ENCODE measurements at places on chromosomes 7 and 10.

DNA sequence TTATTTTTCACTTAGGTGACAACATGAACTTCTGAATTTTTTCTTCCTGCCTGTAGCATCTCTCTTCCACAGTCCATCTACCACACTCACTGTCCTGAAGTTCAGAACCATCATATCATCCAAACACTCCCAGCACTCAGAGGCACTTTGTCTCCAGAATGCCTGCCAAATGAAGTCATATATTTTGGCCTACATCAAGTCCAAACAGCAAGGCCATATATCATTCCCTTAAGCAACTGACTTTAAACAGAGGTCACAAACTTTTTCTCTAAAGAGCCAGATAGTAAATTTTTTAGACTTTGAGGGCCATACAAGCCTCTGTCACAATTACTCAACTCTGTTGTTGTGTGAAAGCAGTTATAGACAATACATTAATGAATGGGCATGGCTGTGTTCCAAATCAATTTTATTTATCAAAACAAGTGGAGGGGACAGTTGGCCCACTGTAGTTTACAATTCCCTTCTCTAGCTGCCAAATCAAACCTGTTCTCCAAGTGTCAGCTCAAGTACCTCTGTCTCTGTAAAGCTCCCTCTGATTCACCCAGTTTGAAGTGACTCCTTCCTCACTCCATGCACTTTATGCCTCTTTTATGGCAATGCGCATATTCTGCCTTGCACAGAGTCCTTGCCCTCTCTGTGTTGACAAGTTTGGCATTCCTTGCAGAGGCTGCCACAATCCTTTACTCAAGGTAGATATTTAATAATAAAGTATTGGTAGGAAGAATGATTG, 305.7 kb downstream of the FZD1 start:
- DNase-seq, result no peak

- no peak for DNase-seq
Observed at GRCh38 chr10:105356626-105357025, 715.5 kb downstream of the SORCS3 start.

DNA sequence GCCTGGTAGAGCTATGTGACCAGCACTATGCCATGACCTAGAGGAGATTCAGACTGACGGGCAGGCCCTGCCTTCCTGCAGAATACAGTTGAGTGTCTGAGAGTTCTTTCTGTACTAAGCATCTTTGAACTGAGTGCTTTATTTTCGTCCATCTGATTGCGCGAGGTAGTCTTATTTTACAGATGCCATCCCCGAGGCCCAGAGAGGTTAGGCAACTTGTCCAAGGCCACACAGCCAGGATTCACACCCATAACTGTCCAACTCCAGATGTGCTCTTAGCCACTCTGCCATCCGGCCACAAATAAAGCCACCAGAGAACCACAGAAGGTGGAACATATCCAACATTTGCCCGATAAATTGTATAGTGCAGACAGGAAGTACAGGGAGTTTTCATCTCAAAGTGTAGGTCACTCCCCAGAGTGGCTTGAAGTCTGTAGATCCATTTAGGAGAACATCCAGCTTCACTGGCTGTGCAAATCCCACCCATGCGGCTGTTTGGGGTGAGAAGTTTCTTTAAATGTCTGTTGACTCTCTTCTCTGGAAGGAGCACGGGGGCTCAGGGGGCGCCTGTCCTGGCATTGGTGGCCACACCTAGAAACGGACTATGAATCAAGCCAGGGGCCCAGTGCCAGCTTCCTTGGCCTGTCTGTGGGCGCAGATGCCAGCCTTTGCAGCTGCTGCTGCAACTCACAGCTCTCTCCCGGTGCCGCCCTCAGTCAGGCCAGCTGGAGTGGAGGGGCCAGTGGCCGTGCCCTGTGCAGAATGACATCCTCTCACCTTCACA, 11.1 kb downstream of the CHST3 start:
- no peak for DNase-seq

- DNase-seq, result no peak
Observed at GRCh38 chr7:97094284-97094930, 23.1 kb upstream of the SDHAF3 start.

GRCh38 chr7:94253686-94254085, 141.0 kb upstream of the COL1A2 start:
- DNase-seq, result no peak

DNA sequence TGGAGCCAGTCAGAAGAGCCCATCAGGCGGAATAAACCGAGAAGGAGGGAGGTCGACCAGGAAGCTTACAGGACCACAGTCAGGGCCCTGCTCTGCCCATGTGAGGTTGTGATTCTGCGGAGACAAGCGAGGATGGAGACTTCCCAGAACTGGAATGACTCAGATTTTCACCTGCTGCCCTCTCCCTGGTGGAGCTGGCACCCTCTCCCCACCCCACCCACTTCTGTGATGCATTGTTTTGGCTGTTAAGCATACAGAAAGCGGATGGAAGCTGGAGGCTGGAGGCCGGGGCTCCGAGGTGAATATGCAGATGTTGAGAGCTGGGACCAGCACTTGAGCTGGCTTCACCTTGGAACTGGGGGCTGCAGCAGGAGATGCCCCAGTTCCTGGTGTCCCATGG, 57.4 kb downstream of the NPTX2 start:
- DNase-seq, result no peak

GRCh38 chr7:110347081-110347480, 743.8 kb upstream of the LRRN3 start:
- DNase-seq, result no peak

DNA sequence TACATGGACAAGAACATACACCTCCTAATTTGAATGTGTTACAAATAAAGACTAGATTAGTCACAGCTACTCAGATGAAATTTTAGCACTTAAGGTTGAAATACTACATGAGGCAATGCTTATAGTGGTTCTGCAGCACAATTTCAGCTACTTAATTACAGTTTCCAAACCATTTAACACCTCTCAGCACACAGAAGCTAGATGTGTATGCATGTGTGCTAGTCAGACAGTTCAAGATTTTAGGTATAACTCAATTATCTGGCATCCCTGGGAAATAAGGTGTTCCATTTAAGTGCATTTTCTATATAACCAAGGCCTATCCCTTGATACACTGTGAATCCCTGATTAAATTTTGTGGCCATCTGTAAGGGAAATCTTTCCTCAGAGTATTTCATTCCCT, 141.8 kb downstream of the CHCHD3 start:
- DNase-seq, result no peak

DNA sequence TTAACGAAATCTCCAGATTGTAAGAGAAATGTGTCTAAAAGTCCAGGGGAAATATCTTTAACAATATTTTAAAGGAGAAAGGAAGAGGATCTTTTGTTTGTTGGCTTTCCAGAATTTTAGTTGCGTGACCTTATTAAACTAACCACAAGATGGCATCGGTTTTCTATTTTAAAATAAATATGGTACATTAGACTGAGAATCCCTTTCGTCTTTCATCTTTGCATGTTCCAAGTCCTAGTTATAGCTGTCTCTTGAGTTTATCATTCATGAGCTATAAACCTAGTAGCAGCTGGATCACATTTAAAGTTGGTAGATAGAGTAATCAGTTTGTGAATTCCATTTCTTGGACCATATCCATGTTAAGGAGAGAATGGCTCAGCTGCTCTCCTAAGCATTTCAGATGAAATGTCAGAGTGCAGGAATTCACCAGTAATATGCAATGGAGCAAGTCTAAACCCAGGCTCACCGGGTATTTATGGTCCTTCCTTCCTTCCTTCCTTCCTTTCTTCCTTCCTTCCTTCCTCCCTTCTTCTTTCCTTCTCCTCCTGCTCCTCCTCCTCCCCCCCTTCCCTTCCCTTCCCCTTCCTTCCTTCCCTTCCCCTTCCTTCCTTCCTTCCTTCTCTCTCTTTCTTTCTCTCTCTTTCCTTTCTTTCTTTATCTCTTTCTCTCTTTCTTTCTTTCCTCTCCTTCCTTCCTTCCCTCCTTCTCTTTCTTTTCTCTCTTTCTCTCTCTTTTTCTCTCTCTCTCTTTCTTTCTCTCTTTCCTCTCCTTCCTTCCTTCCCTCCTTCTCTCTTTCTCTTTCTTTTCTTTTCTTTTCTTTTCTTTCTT, 57.8 kb upstream of the RAB18 start:
- peak; percentile 28 for DNase-seq

DNA sequence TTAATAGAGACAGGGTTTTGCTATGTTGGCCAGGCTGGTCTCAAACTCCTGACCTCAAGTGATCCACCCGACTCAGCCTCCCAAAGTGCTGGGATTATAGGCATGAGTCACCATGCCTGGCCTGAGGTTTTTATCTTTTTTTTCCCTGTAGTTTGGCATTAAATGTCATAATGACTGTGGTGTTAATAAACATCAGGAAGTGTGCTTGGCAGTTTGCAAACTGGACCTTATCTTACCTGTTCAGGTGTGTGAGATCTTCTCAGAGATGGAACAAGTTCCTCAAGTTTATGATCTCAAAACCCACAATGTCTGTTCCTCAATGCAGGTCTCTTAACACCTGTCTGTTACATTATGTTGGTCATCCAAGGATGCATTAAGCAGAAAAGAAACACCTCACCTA, 80.0 kb downstream of the ARID5B start:
- DNase-seq, result no peak

DNA sequence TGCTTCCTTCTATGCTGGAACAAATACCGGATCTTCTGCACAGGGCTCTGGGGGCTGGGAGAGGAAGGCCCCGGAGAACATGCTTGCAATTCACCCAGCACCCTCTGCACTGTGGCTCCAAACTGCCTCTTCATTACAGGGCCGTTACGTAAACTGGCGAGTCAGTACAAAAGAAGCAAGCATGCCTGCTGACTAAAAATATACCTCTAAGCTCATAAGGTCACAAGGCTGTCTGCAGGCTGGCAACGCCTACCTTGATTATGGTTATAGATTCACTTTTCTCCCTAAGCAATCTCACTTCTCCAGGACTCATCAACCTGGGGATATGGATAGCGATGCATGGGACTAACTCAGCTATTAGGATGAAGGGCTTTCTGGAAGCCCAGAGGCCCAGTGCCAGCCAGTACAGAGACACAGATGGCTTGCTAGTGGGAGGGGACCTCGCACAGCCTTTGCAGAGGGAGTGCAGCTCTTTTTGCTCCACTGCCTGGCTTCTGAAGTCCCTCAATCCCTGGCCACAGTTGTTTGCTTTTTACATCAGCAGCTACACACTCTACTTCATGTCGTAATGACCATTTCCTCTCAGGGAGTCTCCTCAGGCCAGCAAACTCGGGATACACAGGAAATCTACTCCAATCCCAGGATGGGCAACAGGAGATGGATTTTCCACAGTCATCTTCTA, 96.1 kb downstream of the SH3PXD2A start:
- peak; percentile 38 for DNase-seq

- DNase-seq, result no peak
Observed at GRCh38 chr7:127391591-127392181, 822 bp downstream of the ZNF800 start.

DNA sequence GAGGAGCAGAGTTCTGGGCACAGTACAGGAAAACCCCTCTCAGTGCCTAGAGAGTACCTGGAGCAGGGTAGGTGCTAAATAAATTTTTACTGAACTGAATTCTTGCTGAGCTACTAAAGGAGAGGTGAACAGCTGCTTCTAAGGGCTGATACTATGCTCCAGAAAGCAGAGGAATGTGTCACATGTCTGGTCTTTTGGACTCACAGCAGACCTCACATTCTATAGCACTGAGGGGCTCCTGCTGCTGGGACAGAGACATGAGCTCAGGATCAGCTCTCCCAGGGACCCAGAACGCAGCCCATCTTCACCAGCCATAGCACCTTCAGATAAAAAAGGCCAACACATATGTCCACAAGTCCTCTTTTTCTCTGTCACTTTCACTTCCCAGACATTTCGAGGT, 133.0 kb upstream of the KLF14 start:
- DNase-seq, result no peak
